ENCODE measurements at places on chromosomes 12 and 14.

GRCh38 chr14:98198385-98198784 lies 1073.6 kb downstream of the BCL11B start:
- DNase-seq, result no peak

GRCh38 chr12:82627799-82628198 lies 58.9 kb upstream of the TMTC2 start:
- DNase-seq, result no peak

DNA sequence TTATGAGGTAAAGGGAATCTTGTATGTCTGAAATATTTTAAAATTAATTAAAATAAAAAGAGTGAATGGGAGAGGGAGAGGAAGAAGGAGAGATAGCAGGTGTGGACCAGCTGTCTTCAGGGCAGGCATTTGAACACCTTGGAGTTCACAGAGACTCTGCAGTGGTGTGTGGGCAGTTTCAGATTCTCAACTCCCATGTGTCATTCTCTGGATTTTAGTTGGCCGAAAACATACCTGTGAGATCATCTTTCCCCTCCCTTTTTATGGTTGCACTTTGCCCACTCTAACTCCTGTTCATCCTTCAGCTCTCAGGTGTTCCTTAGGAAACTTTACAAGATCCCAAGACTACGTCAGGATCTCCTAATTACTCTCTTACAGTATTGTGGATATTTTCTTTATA lies 108.1 kb downstream of the ERC1 start:
- DNase-seq, result no peak

GRCh38 chr12:3945671-3946070 lies 72.5 kb upstream of the PARP11 start:
- DNase-seq, result no peak

DNA sequence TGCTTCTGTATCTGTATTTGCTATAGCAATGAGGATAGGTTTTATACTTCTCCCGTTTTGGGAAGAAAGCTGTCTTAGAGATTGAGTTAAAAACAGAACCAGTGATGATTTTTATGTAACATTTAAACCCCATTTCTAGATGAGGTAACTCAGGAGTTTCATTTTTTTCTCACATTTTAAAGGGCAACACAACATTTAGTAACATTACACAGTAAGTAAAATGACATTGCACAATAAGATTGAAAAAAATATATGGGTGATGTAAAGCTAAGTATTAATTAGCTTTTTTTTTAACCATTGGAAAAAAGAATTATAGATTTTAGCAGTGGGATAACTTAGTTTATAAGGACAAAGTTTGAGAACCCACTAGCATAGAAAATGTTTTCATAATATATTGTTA lies 25.2 kb upstream of the SCFD1 start:
- DNase-seq, result no peak

DNA sequence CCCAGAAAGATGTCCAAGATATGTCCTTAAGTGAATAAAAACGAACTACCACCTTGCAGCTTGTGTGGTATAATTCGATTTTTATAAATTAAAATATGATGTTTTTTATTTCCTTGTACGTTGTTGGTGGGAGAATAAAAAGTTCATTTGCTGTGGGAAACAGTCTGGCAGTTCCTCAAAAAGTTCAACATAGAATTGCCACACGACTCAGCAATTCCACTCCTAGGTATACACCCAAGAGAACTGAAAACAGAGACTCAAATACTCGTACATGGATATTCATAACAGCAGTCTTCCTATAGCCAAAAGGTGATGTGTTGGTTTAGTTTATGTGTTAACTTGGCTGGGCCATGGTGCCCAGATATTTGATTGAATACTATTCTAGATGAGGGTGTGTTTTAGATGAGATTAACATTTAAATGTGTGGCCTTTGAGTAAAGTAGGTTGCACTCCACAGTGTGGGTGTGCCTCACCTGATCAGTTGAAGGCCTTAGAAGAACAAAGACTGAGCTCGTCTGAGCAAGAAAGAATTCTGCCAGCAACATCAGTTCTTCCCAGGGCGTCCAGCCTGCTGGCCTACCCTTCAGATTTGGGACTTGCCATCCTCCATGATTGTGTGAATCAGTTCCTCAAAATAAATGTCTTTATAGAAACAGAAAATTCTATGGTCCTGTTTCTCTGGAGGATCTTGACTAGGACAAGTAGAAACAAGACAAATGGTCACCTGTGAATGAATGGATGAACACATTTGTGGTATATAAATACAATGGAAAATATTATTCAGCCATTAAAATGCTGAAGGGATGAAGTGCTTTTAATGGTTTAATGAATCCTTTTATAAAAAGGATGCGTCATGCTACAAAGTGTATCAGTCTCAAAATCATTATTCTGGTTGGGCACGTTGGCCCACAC lies 5.1 kb upstream of the DENR start:
- DNase-seq, result no peak

DNA sequence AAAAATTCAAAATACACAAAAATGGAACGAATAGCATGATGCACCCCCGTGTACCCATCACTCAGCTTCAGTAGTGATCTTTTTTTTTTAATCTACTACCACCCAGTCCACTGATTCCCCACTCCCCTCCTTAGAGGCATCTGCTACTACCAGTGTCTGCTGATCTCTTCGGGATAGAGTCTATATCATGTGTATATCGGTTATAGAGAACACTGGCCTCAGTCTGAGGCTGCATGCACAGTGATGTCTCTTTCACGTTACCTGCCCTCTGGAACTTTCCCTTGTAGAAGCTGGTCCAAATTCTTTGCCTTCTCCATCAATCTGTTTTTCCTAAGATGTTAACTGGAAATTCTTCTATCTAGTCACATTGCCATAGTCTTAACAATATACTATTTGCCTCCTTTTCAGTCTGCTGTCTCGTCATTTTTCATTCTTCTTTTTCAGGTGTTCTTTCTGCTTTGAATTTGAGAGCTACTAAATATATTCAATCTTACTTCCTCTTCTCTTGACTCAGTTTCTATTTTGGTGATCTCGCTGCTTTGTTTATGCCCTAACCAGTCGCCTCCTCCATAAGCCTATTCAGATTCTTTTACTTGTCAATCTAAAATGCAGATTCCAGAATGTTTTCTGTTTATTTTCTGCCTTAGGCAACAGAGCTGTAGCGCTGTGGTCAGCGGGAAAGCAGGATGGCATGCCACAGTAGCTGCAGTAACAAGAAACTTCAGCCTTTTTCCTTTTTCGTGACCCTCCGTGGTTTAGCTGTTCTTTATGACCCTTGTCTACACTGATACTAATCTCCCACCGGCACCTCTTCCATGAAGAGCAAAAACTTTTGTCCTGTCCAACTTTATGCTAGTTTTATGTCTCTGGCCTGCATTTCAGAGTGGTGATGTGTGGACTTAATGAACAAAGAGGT lies 67.0 kb downstream of the FBXW8 start:
- DNase-seq, result no peak

DNA sequence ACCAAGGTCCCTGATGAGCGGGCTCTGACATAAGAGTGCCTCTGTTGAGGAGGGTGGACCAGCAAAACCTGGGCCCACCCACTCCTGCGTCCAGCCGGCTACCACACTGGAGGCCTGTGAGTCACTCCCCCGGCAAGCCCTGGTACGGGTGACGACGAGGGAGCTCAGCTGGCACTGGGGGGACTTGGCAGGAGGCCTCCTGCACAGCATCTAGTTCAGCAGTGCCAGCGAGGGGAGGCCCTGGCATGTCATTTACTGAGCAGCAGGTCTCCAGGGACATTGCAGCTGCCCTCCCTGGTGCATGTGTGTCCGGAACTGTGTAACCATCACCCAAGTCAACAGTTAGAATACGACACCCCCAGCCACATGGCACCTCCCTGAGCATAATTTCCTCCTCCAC lies 24.4 kb downstream of the CD9 start:
- DNase-seq, result no peak

DNA sequence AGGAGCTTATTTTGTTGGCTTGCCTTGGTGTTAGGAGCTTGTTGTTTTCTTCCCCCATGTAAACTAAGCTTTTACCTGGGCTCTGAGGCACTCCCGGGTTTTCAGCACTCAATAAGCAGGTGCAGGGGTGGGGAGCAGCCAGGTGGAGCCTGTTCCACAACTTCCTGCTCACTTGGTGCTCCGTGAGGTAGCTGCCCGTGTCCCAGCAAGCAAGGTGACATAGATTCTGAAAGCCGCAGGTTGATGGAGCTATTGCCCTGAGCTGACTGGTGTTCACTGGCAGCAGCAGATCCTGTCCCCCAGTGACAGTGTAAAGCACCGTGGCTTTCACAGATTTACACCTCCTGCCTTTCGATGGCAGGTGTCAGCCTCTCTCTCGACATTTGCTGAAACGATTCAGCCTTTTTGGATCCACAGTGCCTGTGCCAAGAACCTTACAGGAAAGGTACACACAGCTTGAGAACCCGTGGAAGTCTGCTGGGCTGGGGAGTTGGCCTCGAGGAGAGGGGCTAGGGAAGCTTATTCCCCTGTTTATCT lies 295.7 kb upstream of the FKBP4 start:
- DNase-seq, result no peak

GRCh38 chr14:39097159-39097558 lies 5.9 kb downstream of the SEC23A start:
- DNase-seq, result no peak

- no peak for DNase-seq
These were observed 308.0 kb downstream of the ITPR2 start for GRCh38 chr12:26524862-26525465.

DNA sequence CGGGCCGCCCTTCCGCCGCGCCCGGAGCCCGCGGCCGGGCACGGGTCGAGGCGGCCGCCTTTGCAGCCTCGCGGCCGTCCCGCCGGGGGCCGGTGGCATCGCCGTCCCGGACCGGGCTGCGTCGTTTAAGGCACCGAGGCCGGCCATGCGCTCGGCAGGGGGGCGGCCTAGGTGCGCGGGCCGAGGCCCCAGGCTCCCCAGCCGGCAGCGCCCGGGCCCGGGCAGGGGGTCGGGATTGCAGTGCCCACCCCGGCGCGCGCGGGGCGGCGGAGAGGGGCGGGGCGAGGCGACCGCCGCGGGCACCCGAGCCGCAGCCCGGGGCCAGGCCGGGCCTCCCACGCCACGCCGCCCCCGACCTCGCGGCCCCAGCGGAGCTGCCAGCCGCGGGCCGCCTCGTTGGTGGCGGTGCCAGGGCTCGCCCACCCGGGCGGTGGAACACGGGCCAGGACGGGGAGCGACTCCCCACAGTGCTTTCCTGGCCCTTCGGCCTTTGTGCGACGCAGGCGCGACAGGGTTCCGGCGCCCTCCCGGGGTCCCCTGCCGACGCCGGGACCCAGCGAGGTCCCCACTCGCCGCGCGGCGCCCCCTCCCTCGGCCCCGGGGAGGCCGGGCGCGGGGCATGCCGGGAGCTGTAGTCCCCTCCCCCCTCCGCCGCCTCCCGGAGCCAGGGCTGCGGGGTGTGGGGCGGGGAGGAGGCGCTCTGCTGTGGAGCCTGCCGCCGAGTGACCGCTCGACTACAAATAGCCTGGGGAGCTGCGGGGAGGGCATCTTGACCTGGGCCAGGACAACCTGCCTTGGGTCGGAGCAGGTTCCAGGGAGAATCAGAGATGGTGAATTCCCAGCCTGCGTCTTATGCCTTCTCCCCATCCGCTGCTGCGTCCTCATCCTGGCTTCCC lies 769 bp downstream of the FKBP4 start:
- peak; percentile 90 for DNase-seq

- DNase-seq, result peak; percentile 55
These were observed 36.1 kb downstream of the SNX6 start for GRCh38 chr14:34593740-34594375.

DNA sequence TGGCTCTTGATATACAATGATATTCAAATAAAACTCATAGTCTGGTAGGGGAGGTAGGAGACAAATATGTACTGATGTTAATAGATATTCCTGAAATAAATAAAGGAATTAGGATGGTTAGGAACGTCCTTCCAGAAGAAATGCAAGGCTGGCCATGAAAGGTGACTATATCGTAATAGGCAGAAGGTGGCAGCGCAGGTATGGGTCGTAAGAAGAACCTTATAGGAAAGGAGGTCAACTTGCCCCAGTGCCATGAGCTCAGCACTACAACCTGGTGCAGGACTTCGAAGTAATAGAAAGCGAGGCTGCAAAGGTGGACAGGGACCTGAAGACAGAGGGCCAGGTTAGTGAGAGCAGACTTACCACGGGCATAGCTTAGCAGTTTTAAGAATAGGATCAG lies 55.3 kb upstream of the FGD4 start:
- DNase-seq, result no peak

- DNase-seq, result no peak
These were observed 379.8 kb downstream of the MED13L start for GRCh38 chr12:115897729-115898128.

DNA sequence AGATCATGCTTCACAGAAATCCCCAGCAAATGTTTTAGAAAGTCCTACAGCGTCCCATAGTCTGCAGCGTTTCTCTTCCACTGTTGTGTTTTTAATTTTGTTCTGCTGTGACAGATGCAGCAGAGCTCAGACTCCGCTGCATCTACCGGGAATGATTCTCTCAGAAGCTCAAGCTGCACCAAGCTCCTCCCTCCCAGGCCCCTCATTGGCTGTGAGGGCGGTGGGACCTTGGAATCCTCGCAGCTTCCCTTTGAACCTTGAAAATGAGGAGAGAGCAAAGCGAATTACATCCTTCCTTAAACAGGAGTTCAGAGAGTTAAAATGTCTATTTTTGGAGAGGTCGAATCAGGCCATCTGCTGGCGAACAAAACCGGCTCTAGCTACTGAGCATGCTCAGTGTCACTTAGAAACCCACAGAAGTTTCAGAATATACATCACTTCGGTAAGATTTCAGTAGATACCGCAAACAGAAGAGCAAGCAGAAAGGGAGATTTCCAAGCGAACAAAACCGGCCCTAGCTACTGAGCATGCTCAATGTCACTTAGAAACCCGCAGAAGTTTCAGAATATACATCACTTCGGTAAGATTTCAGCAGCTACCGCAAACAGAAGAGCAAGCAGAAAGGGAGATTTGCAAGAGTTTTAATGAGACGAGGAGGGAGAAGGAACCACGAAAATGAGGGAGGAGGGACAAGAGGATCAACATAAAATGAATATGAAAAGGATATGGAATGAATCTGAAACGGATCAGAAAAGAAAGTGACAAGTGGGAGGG lies at the start of gene ABCD2:
TSS of gene ABCD2 (minus strand) at position 144 of the 774 bp plus-strand sequence. CDS start 188 bp downstream, outside the sequence.
- peak; percentile 81 for DNase-seq

DNA sequence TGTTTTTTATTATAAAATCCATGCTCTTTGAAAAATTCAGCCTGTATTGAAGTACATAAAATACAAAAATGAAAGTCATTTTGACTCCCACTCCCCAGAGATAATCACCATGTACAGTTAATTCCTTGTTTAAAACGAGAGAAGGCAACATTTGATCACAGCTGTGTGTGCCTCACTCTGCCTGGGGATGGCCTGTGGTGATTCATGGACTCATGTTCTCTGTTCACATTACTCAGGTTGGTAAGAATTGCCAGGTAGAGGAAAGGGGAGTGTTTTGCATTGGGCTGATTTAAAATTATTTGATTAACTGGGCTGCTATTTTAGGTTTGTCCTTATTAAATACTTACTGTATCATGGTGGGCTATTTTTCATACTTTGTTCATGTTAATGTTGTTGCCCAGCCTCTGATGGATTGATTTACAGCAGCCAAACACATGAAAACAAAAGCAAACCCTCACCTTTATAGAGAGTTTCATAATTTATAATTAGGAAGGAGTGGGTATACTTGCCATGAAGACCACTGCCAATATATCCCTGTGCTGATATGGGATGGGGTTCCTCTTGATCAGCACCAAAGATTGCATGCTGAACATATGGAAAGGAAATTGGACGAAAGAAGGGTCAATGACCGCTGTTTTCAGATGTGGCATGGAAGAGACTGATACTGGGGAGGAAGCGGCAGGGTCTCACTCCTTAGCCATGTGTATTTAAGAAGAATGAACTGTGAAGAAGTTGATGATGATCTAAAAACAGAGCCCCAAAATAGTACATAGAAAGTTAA lies 3.0 kb downstream of the ZBTB1 start:
- DNase-seq, result no peak

GRCh38 chr14:61644834-61645233 lies 50.5 kb upstream of the HIF1A start:
- DNase-seq, result no peak

GRCh38 chr14:103897075-103897947 lies 30.9 kb upstream of the TDRD9 start:
- no peak for DNase-seq

Measured in suprapubic skin (tissue), 4 donors.